ENCODE measurements at places on chromosomes 3 and 15. TPM values are rescaled to one million over a fixed set of nuclear protein-coding genes. Genes with fewer than 3 reads are reported as not detected.
A peak's percentile ranks its signal among the peaks of the same experiment; 100 is the strongest.

GRCh38 chr3:154361099-154361498 is 36.8 kb upstream of the DHX36 start:
- no peak for DNase-seq

DNA sequence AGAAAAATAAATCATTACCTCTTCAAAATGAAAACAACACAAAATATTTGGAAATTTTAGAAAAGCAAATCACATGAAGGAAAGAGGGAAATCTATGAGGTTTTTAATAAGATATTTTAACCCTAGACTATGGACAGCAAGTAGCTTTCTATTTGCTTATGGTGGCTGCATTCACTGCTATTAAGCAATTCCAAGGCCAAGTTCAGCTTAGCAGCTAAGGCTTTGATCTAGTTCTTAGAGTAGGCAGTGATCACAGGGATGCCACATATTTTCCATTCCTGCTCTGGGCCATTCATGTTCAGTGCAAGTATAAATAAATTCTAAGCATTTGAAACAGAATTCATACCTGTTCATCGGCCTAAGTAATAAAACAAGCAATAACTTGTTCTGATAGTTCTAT is 235.3 kb downstream of the CDIN1 start:
- DNase-seq, result no peak

GRCh38 chr15:96700555-96700954 is 370.1 kb downstream of the NR2F2 start:
- no peak for DNase-seq

The CCDC54 gene
- polyA plus RNA-seq, result not detected

The CYFIP1 gene
- polyA plus RNA-seq, result 85.6 TPM

The CFAP100 gene
- polyA plus RNA-seq, result 7.4 TPM

DNA sequence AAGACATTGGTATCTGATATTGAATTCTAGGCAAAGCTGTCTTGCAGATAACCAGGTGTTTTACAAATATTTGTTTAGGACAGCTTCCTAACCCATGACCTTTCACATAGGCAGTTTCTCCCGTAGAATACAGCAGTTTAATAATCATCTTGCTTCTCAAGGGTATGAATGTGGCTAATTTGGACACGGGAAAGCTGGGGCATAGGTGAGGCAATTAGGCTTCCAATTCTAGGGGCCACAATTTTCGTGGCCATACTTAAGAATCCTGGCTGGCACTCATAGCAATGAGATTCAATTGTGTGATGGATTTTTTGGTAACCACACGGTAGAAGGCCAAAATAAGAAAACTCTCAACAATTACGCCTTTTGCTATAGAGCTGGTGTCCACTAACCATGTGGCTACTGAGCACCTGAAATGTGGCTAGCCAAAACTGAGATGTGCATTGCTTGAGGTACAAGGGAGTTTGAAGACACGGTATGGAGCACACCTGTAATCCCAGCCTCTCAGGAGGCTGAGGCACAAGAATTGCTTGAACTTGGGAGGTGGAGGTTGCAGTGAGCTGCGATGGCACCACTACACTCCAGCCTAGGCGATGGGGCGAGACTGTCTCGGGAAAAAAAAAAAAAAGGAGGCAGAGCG is 34.4 kb downstream of the TFRC start:
- no peak for DNase-seq

- no peak for DNase-seq
Observed at GRCh38 chr15:89198934-89199333, 22.4 kb downstream of the RLBP1 start.

The NLGN1 gene
- 11.9 TPM for polyA plus RNA-seq

The RASL12 gene
- 115 TPM for polyA plus RNA-seq

DNA sequence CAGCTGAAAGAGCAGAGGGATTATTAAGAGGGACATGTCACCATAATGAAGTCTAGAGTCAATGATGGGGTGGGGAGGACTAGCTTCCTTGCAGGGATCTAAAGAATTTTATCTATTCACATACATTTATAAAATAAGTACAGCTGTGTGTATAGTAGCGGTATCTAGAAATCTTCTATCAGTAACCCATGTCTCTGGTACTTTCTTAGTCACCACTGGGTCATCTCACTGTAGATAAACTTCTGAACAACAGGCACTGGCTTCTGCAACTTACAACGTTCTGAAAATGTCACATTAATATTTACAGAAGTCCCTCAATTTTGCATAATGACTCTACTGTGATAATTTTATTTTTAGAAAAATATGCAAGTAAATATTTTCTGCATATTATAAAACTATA is 401.7 kb downstream of the TBC1D5 start:
- no peak for DNase-seq

DNA sequence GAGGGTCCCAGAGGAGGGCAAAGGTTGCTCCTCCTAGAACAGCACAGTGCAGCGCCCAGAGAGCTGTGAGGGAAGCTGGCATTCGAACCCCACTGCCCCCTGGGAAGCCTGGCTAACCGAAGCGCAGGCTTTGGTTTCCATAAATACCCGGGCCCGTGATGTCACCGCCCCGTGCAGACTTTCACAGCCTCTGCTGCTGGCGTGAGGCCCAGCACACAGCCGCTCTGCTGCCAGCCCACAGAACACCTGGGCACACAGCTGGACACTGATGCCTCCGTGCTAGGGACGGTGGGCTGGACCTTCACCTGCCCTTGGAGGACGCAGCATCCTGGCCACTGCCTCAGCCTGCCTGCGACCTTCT is 1.0 kb downstream of the IQSEC1 start:
- no peak for DNase-seq

DNA sequence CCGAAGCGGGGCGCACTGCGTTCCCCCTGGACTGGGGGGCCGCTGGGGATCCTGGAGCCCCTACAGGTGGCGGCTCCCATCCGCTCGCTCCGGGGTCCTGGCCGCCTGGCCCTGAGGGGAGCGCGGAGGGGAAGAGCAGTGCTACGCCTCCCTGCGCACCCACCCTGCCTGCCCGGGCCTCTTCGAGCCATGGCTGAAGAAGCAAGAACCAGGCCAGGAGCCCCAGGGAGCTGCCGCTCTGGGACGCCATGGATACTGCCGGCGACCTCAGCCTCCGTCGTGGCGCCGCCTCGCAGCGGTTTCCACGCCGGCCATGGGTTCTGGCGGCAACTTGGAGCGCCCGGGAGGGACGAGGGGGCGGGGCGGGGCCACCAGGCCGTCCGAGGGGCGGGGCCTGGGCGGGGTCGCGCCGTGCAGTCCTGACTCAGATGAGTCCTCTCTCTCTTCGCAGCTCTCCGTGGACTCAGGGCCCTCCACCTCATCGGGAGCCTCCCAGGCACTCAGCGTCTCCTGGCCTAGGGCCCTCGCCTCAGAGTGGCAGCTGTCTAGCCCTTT is 50.9 kb downstream of the MYL3 start:
- DNase-seq, result peak; percentile 80

DNA sequence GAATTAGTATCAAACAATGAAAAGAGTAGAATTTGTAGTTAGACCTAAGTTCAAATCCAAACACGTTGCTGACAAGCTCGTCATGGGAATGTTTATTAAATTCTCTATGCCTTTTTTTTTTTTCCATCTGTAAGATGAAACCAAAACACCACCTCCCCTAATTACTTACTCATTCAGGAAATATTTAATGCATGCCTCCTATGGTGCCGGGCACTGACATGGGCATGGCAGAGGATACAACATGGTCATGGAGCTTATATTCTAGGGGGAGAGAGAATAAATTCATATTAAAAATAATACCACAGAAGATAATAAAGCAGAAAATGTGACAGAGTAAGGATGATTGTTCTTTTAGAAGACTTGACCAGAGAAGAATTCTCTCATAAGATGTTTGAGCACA is 215.8 kb downstream of the RYR3 start:
- DNase-seq, result no peak

DNA sequence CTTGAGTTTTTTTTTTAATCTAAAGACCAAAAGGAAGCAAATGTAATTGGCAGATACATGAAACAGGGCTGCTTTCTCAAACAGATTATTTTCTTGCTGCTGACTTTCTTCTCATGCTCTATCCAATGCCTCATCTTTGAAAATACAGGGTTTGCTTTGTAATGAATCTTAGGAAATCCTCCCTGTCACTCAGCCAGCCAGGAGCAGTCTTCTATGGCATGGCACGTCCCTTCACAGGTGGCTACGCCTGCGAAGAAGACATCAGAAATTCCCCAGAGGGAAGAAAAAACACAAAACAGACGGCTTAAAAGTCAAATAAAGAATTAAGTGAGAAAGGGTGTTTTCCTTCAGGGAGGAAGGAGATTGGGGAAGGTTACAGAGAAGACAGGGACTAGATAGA is 242.5 kb downstream of the IGSF11 start:
- no peak for DNase-seq

DNA sequence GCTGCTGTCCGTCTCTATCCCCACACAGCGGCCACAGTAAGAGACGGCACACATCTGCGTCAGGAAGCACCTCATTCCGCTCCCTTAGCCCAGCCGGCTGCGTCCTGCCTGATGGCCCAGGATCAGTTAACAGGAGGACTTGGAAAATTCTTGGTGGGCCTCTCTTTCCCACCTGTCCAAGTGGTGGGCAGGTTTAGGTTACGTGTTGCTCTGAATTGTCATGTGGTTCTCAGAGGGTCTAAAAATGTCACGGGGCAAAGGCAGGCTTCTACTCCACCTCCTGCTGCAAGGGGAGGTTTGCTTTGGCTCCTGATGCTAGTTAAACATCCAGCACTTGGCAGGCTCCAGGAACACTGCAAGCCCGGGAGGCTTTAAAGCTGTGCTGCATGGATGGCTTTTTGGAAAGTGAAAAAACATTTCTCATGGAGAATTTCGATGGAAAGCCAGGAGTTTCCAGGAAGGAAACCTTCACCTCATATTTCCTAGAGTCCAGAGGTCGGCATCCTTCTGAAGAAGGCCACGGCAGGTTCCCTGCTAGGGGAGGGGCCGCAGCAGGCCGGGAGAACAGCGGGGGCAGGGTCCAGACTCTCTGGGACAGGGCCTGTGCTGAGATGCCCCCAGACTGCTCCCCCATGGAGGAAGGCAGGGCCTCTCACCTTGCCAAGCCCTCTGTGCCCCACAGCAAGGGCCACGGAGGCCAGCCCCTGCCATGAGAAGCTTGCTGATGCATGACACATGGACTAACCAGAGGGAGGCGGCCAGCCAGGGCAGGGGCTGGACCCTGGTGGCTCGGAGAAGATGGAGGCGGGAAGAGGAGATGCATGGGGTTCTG is 10.8 kb downstream of the CTSH start:
- DNase-seq, result peak; percentile 59

- no peak for DNase-seq
Observed at GRCh38 chr3:153484842-153485241, 322.8 kb downstream of the RAP2B start.

The CEP70 gene
- 59.1 TPM for polyA plus RNA-seq

DNA sequence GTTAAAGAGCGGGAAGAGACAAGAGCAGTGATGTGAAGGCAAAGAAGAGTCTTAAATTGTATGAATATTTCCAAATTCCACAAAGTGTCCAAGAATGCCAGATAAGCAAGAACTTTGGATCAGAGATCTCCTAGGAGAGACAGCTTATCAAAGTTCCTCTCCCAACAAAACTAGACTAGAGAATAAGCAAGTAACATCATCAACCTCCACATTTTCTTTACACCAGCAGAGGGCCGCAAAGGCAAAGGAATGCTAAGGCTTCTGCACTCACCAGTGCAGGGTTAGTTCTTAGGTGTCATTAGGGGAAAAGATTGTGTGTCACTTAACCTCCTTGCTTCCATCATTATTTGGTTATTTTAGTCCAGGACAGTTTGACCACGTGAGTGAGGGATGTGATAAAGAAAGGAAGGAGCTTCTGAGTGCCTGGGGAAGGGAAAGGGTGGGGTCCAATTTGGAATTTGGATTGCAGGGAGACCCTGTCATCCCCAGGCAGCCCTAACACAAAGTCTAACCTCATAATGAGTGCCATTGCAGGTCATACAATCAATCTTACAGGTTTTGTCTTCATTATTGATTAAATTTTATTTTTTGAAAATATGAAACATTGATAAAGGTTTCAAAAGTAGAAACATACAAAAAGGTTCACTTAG is 7.5 kb upstream of the CMTM6 start:
- peak; percentile 62 for DNase-seq

- no peak for DNase-seq
Observed at GRCh38 chr15:48221885-48222284, 15.8 kb downstream of the SLC12A1 start.

GRCh38 chr3:66255865-66256264 is 35.1 kb downstream of the SLC25A26 start:
- DNase-seq, result no peak

GRCh38 chr3:48107227-48107626 is 81.0 kb downstream of the CDC25A start:
- DNase-seq, result no peak

- no peak for DNase-seq
Observed at GRCh38 chr3:101836652-101837598, 12.4 kb upstream of the NFKBIZ start.

DNA sequence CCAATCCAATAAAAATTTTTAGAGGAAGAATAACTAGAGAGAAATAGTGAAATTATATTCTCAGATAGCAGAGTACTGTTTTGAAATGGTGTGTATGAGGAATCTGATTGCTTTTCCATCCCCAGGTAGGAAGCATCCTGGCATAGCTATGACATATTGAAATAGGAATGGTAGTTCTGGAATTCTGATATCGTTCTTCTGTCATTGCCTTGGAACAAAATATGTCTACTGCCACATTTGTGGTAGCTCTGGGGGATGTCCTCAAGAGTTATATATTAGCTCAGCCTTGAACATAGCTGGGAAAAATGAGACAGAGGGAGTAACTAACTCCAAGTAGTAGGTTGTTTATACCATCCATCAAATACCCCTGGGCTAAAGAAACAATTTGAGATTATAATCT is 950.7 kb downstream of the MCTP2 start:
- DNase-seq, result no peak

The ZIC4 gene
- polyA plus RNA-seq, result not detected

The IGSF10 gene
- polyA plus RNA-seq, result 40.6 TPM

The CCR3 gene
- not detected for polyA plus RNA-seq

DNA sequence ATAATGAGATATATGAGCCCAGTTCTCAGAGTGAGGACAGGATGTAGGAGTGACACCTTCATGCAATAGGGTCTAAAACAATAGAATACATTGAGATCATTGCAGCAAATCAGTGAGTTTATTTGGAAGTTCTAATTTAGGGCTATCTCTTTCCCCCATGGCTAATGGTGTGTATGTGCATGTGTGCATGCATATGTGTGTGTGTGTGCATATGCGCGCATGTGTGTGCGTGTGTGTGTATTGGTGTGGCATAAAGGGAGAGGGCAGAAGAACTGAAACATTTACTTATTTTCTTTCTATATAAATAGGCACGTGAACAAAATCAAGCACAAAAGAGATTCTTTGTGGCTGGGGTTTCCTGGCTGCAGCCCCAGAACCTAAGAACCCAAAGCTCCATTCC is 115.7 kb upstream of the VEPH1 start:
- DNase-seq, result no peak

GRCh38 chr15:74133694-74134386 is 3.5 kb downstream of the ISLR2 start:
- DNase-seq, result no peak

The BLM gene
- polyA plus RNA-seq, result 10.9 TPM

The SAMD7 gene
- not detected for polyA plus RNA-seq

DNA sequence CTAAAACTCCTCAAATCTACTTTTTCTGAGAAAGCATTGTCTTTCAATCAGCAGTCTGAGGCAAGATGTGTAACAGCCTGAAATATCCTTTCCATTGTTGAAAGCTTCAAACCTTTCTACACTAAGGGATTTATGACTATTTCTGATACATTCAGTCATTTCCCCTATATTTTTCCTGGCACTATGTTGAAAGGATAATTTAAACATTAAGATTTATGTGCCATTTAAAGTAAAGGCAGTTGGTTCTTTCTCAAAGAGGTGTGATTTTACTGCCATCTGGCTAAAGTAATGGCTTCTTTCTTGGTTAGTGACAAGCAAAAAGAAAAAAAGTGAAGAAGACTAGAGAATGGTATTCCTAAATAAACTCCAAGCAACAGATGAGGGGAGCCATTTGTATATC is 249.6 kb upstream of the COL8A1 start:
- DNase-seq, result no peak

GRCh38 chr15:83129791-83130190 is 22.3 kb downstream of the TM6SF1 start:
- no peak for DNase-seq

All from left lung (tissue), 14 donors.